ENCODE measurements at places on chromosomes 13 and 19.

DNA sequence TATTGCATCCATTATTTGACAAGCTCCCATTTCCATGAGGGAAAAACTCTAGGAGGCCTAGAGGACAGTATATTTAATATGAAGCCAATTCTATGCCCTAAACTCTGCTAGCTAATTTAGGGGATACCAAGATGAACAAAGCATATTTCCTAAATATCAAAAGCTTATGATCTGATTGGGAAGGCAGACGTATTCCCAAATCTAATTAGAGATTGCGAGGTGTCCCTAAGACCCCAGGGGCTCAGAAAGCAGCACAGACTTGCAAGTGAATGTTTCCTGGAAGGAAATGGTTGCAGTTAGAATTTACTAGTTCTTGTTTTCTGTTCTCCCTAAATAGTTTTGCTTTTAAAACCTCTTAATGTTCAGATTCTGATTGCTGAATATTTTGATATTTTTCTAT, 30.7 kb downstream of the NDFIP2 start:
- no peak for DNase-seq

GRCh38 chr13:25149711-25150110, 22.4 kb downstream of the AMER2 start:
- no peak for DNase-seq

DNA sequence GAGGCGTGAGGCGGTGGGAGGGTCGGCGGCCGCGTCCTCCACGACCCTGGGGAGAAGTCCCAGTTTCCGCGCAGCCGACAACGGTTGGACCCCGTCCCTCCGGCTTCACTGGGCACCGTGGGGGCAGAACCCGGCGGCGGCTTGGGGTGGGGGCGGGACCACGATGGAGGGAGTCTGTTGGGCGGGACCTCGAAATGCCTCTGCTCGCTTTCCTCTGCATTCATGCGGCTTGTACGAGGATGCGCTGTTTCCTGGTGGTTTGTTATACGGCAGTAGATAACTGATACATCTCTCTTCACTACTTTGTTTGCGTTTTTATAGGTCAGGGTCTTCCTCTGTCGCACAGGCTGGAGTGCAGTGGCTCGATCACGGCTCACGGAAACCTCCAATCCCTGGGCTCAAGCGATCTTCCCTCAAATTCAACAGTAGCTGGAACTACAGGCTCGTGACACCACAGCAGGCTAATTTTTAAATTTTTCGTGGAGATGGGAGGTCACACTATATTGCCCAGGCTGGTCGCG, 24.6 kb upstream of the ZNF846 start:
- DNase-seq, result peak; percentile 32

GRCh38 chr13:32047793-32048192, 16.2 kb downstream of the FRY start:
- DNase-seq, result no peak

DNA sequence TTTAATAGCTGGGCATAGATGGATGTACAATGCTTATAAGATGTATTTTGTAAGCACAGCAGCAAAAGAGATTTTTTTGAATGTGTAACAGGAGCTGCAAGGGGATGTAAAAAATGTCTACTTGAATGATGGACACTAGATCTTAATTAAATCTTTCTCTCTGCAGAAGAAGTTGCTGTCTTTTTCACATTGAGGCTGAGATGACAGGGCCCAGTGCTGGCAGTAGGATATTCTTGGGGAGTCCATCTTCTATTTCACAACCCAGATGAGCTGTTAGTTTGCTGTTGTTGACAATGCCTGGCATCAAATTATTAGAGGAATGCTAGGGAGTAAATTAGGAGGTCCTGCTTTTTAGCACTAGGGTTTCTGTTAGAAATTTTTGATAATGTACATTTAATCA, 698.7 kb downstream of the SLITRK5 start:
- no peak for DNase-seq

DNA sequence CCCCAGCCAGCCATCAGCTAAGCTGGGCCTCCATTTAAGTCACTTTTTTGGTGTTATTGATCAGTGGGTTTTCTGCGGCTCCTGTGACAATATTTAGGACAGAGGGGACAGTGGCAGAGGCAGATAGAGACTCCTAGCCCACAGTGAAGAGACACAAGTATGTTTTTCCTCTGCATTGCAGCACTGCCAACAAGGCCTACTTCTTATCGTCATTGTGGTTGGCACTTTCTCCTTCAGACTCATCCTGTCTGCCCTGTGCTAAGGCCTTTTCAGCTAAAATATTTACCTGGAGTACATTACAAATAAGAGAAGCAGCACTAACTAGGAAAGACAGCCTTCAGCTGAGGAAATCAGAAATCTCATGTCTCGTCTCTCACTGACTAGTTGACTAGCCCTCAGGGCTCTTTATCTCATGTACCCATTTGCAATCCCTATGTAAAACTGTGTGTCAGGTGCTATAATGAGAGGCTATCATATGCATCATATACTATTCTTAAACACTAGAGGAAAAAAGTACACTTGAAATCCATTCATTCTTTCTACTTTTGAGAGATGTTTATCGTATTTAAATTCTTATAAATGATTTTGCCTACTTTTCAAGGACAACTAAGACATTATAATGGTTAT, 62.2 kb downstream of the ZAR1L start:
- DNase-seq, result no peak

DNA sequence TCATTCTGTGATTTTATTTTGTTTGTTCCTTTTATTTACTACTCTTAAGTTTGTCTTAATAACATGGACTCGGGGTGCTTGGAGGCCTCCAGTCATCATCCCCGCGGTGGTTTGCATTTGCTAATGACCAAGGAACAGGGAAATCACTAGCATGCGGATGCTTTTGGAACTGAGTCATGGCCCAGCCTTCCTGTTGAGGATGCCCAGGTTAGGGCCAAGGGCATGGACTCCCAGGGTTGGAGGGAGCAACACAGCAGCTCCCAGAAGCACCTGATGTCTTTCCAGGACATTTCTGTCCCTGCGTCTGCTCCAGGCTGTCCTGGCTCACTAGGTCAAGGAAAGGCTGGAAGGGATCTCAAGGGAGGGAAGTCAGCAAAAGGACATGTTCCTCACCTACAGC, 423.7 kb upstream of the TSHZ3 start:
- no peak for DNase-seq

GRCh38 chr19:3980353-3981251, 4.7 kb downstream of the EEF2 start:
- DNase-seq, result no peak

DNA sequence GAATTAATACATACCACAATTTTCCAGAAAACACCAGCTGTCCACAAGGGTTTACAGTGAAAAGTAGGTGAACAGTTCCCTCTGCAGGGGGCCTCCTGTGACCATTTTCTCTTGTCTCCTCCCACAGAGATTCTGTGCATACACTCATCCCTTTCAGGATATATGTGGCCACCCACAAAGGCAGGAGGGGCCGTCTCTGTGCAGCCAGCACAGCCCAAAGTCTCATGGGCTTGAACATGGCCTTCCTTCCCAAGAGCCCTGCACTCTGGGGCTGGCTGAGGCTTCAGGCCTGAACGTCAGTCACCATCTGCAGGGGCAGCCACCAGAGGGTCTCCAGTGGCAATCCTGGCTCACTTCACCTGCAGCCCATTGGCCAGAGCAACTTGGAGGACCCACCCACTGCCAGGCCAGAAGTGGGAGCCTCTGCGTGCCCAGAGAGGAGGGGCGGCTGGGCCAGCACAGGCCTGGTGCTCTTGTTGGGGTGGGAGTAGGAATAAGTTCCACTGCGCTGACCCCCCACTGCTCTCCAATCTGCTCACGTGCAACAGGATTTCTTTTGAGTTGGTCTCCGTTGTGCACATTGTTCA, 25.1 kb downstream of the TMEM161A start:
- DNase-seq, result no peak

DNA sequence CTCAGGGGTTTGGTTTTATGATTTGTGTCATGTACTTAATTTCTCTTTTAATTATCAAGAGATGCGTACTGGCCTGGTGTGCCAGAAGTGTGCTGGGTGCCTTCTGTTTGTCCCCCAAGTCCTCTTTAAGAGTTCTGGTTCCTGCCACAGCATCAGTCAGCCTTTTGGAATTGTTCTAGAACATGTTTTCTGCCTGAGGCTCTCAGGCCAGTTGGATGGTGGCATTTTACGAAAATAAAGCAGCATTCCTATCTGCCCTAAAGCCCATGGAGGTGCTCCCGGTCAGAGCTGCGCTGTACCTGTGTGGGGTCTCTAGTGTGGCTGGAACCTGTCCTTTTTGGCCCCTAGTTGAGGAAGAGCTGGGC, 54.1 kb downstream of the TSSK6 start:
- DNase-seq, result no peak

DNA sequence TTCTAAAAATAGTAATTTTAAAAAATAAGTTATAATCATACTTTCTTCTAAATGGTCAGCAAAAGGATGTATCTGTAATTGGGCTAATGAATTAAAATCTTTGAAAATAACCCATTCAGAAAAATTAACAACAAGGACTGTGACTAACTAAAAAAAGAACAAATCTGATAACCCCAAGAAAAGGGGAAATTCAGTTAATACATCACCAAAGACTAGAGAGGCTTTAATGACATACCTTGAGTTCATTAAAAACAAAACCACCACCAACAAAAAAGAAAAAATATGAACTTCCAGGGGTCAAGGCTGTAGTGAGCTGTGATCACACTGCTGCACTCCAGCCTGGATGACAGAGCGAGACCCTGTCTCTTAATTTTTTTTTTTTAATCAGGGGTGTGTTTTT, 121.8 kb downstream of the TBC1D4 start:
- no peak for DNase-seq

DNA sequence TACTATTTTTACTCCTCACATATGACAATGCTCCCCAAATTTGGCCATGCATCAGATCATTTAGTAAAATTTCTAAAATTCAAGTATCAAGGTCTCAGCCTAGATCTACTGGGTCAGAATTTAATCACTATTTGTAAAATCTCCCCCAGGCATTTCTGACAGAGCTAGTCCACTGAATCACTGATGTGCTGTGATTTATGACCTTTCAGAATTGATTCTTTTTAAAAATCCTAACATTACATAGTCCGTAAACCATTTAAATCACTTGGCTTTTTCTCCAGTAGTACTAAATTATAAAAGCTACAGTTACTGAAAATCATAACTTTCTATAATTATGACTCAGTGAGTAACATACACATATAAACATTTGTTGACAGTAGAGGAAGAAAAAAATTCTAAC, 92.8 kb upstream of the RAP2A start:
- DNase-seq, result no peak

DNA sequence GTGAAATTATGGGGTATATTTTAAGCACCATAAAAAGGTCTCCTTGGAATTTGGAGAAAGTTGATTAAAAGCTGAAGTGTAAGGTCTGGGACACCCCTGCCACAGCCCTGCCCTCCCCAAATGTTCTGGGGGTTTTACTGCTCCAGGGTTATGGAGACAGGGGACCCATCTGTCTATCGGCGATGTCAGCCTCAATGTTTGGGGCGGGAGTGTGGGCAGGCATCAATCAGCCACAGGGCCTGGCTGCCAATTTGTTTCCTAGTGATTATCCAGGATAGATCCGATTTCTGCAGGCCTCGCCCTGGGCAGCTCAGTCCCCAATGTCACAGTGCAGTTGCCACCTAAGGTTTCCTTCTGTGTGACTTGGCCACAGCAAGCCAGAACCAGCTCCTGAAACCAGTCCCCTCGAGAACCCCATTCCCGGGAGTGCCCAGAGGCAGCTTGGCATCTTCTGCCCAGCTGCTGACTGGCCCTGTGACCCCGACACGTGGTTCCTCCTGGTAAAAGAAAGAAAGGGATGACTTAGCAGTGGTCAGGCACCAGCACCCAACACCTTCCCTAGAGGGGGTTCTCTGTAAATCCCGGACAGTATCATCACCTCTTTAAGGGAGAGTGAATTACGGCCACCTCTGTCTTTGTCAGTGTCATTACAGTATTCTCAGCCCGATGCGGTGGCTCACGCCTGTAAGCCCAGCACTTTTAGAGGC, 41.6 kb downstream of the MYO9B start:
- no peak for DNase-seq

- no peak for DNase-seq
Observed at GRCh38 chr13:112756967-112757758, 67.3 kb downstream of the ATP11A start.

GRCh38 chr19:12720851-12721655, 2.7 kb downstream of the TNPO2 start:
- DNase-seq, result no peak

Data from activated CD8-positive, alpha-beta memory T cell treated with anti-CD3 and anti-CD28 coated beads for 4 hours (primary cell).